ENCODE measurements at places on chromosomes 4 and X. TPM values are rescaled to one million over a fixed set of nuclear protein-coding genes. Genes with fewer than 3 reads are reported as not detected.
A peak's percentile ranks its signal among the peaks of the same experiment; 100 is the strongest.

- H3K27me3 ChIP-seq, result no peaks in the 10 kb centered on the region
- DNase-seq, result peak; percentile 29
- H3K4me3 ChIP-seq, result peak overlapping the region; percentile 28
- peaks cover 8% of the 10 kb centered on the region for H3K4me1 ChIP-seq
- peaks cover 12% of the 10 kb centered on the region for H3K36me3 ChIP-seq
These were observed 25.6 kb upstream of the MSMO1 start for GRCh38 chr4:165301833-165302232.

- no peaks in the 10 kb centered on the region for H3K36me3 ChIP-seq
- DNase-seq, result no peak
- no peaks in the 10 kb centered on the region for H3K27me3 ChIP-seq
- no peak overlapping the region for H3K4me3 ChIP-seq
These were observed 14.8 kb upstream of the FAM47A start for GRCh38 chrX:34146906-34147305.

DNA sequence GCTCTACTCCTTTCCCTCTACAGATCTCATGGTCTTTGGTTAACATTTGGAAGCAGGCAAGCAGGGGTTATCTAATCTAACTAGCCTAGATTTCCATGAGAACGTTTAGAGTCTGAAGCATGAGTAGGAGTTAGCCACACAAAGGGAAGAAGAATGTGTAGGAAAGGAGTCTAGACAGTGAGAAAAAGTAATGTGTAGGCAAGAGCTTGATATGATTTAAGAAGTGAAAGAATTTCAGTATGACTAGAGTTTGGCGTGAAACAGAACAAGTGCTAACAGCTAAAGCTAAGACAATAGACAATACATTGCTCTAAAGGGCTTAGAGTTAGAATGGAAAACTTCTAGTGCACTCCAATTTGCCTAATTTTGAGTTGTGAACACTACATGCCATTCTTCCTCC lies 10.8 kb downstream of the CXCL8 start:
- no peak overlapping the region for H3K4me3 ChIP-seq
- H3K4me1 ChIP-seq, result no peaks in the 10 kb centered on the region
- no peaks in the 10 kb centered on the region for H3K36me3 ChIP-seq
- no peak for DNase-seq

DNA sequence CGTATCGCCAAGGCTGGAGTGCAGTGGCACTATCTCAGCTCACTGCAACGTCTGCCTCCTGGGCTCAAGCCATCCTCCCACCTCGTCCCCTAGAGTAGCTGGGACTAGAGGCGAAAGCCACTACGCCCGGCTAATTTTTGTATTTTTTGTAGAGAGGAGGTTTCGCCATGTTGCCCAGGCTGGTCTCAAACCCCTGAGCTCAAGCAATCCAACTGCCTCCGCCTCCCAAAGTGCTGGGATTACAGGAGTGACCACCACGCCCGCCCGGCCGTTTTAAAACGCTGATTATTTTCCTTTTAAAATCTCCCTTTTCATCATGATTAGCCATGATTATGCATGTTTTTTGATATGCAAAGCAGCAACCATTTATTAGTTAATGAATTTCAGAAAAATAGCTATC lies 2.2 kb downstream of the N4BP2 start:
- peaks cover 4% of the 10 kb centered on the region for H3K36me3 ChIP-seq
- H3K4me1 ChIP-seq, result peaks cover 15% of the 10 kb centered on the region
- no peak for DNase-seq
- H3K27me3 ChIP-seq, result no peaks in the 10 kb centered on the region
- no peak overlapping the region for H3K27ac ChIP-seq
- no peak overlapping the region for H3K4me3 ChIP-seq

GRCh38 chr4:125729171-125729570 lies 414.4 kb downstream of the FAT4 start:
- no peaks in the 10 kb centered on the region for H3K36me3 ChIP-seq
- DNase-seq, result no peak
- no peak overlapping the region for H3K27ac ChIP-seq

DNA sequence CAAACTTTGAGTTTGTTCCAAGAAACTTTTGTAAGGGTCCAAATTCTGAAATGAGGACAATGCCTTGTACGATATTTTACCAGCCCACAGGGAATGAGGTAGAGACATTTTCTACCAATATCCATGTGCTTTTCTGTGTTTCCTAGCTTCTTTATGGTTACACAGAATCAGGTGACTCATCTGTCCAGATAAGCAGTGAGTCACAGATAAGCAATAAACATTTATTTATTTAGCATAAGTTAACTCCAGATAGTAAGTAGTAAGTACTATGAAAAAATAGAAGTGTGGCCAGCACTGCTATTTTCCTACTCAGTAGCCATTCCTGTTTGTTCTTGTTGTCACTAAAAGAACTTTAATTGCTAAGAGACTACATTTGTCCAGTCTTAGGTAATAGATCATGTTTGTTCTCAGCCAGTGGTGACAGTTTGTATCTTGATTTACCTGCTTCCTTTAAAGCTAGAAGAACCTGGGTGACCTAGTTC lies 7.4 kb downstream of the AFF1 start:
- H3K27ac ChIP-seq, result no peak overlapping the region
- peaks cover 17% of the 10 kb centered on the region for H3K4me1 ChIP-seq

DNA sequence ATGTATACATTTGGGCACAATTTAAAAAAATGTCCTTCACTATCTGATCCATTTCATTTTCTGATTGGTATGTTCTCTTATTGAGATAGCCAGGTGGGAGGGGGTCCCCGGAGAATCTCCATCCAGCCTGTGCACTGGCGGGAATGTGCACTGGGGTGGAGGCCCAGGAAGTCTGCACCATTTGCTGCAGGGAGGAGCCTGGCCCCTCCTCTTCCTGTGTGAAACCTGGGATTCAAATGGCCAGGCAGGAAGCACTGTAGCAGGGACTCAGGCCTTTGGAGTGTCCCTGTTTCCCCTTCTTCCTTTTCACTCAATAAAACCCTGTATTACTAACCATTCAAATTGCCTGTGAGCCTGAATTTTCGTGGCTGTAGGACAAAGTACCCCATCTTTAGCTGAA lies 44.3 kb downstream of the GPRIN3 start:
- DNase-seq, result no peak
- H3K36me3 ChIP-seq, result no peaks in the 10 kb centered on the region
- no peak overlapping the region for H3K27ac ChIP-seq
- no peaks in the 10 kb centered on the region for H3K27me3 ChIP-seq
- peaks cover 18% of the 10 kb centered on the region for H3K4me1 ChIP-seq

DNA sequence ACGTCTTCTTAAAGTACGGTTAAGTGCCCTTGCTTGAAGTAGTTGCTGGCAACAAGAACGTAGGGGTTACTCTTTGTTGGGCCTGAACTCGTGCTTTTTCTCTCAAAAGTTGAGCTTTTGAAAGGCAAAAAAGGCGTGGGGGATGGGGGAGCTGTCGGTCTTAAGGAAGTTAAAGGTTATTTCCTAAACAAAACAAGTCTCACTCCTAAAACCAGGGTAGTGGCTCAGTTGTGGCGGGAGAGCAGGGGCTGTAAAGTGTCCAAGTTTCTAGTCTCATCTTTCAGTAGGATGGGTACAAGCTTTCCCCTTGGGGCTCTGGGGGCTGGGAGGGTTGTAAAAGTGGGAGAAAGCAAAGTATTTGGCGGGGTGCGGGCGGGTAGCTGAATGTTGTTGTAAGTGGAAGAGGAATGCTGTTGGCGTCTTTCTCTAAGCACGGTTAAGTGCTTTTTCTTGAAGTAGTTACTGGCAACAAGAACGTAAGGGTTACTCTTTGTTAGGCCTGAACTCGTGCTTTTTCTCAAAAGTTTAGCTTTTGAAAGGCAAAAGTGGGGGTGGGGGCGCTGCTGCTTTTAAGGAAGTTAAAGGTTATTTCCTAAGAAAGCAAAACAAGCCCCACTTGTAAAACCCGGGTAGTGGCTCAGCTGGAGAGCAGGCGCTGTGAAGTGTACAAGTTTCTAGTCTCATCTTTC lies 904 bp upstream of the WDR1 start:
- peak overlapping the region; percentile 56 for H3K4me3 ChIP-seq
- H3K36me3 ChIP-seq, result peaks cover 26% of the 10 kb centered on the region
- peaks cover 66% of the 10 kb centered on the region for H3K4me1 ChIP-seq
- DNase-seq, result no peak
- H3K27ac ChIP-seq, result peak overlapping the region; percentile 97

- no peak for DNase-seq
- no peak overlapping the region for H3K27ac ChIP-seq
- no peaks in the 10 kb centered on the region for H3K27me3 ChIP-seq
- no peaks in the 10 kb centered on the region for H3K4me1 ChIP-seq
- H3K4me3 ChIP-seq, result no peak overlapping the region
- H3K36me3 ChIP-seq, result no peaks in the 10 kb centered on the region
These were observed 139.3 kb upstream of the FRMPD4 start for GRCh38 chrX:11998944-11999343.

GRCh38 chr4:89214308-89214707 lies 93.3 kb downstream of the GPRIN3 start:
- H3K4me3 ChIP-seq, result no peak overlapping the region
- H3K4me1 ChIP-seq, result no peaks in the 10 kb centered on the region
- no peaks in the 10 kb centered on the region for H3K36me3 ChIP-seq
- no peak overlapping the region for H3K27ac ChIP-seq
- no peak for DNase-seq

- H3K27me3 ChIP-seq, result no peaks in the 10 kb centered on the region
- H3K4me1 ChIP-seq, result no peaks in the 10 kb centered on the region
- H3K27ac ChIP-seq, result no peak overlapping the region
These were observed 26.0 kb downstream of the ARL13A start for GRCh38 chrX:100995469-100995868.

DNA sequence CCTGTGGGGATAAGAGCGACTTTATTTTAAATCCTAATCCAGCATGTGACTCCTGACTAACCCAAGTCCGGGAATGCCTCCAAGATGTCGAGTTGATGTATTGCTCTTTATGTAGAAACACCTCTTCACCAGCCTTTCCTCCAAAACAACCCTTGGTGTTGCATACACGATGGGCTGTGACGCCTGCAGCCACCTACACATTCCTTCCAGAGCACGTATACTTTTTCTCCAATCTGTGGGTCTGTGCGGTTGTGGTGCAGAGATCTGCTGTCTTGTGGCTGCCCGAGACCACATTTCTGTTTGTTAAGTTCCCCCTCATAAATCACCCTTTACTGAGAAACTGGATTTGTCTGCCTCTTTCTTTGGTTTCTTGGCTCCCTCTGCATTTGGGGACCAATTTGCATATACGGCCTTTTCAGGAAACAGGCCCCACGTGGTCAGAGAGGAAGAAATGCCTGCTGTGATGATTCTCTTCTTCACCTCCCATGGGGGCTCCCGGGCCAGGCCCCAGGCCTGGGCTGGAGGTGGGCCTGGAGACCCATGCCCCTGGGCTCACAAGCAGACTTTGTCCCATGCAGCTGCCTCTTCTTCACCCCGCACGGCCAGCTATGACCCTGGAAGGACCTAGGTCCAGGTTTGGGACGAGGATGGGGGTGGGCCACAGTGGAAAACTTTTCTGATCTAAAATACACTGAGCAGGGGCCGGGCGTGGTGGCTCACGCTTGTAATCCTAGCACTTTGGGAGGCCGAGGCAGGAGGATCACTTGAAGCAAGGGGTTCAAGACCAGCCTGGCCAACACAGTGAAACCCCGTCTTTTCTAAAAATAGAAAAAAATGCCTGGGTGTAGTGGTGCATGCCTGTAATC lies 21.4 kb upstream of the AFAP1 start:
- H3K27me3 ChIP-seq, result no peaks in the 10 kb centered on the region
- H3K36me3 ChIP-seq, result no peaks in the 10 kb centered on the region
- peak; percentile 28 for DNase-seq
- no peak overlapping the region for H3K4me3 ChIP-seq
- peaks cover 22% of the 10 kb centered on the region for H3K4me1 ChIP-seq

DNA sequence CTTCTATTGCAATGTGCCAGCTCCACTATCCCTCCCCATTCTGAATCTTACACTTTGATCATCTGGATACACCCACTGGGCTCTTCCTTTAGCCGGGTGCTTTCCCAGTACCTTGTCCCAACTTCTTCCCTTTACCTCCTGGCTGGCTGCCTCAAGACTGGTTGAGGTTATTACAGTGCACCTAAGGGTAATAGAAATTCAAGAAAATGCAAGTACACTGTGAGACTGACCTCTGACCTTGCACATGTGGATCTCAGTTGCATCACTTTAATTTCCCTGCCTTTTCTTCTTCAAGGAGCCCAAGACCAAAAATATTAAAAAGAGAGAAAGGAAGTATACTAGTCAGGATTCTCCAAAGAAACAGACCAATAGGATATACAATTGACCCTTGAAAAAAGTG lies 53.9 kb upstream of the NOCT start:
- no peaks in the 10 kb centered on the region for H3K36me3 ChIP-seq
- H3K4me1 ChIP-seq, result no peaks in the 10 kb centered on the region
- no peaks in the 10 kb centered on the region for H3K27me3 ChIP-seq
- H3K4me3 ChIP-seq, result no peak overlapping the region
- H3K27ac ChIP-seq, result no peak overlapping the region

DNA sequence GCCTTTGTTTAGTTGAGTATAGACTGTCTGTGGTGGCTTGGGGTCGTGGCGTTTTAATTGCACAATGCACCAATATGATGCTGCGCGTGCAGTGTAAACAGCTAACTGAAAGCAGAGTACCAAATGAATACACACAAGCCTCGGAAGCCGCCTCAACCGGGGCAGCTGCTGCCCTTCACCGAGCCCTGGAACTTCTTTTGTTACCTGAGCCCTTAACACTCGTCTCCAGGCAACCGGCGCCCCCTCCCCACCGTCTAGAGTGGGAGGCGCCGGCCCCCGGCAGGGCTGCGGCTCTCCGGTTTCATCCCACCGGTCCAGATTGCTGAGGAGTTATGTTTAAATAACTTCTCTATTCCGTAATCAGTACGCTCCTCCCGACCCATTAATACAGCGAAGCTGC lies 173.2 kb upstream of the TBL1X start:
- no peak overlapping the region for H3K27ac ChIP-seq
- H3K4me1 ChIP-seq, result no peaks in the 10 kb centered on the region
- DNase-seq, result no peak
- no peaks in the 10 kb centered on the region for H3K27me3 ChIP-seq

DNA sequence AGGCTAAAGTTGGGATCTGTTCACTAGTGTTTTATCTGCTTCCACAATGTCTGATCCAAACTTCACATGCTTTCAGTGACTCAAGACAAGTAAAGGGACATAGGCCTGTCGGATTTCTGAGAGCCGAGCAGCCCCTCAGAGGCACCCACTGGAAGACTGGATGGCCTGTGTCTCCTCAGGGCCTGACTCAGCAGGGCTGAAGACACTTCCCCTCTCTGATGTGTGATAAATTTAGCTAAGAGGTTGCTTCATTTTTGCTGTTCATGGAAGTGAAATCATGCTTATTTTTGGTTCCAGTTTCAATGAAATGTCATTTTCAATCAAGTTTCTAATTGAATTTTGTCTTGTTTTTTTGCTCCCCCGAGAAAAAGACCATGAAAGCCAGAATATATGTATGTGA lies 93.7 kb downstream of the MXRA5 start:
- no peaks in the 10 kb centered on the region for H3K4me1 ChIP-seq
- H3K4me3 ChIP-seq, result no peak overlapping the region
- no peak for DNase-seq
- no peak overlapping the region for H3K27ac ChIP-seq
- H3K36me3 ChIP-seq, result no peaks in the 10 kb centered on the region

GRCh38 chrX:45196701-45197100 lies 4.0 kb downstream of the DIPK2B start:
- H3K4me1 ChIP-seq, result peaks cover 6% of the 10 kb centered on the region
- H3K27me3 ChIP-seq, result no peaks in the 10 kb centered on the region
- H3K27ac ChIP-seq, result no peak overlapping the region
- H3K36me3 ChIP-seq, result no peaks in the 10 kb centered on the region
- DNase-seq, result no peak

Gene UBQLN2
- 51.0 TPM for total RNA-seq

Gene CENPI
- total RNA-seq, result 17.0 TPM

Gene HSFX4
- not detected for total RNA-seq

Gene EREG
- total RNA-seq, result 37.7 TPM

Gene AKAP4
- total RNA-seq, result not detected

Gene UGT2B10
- total RNA-seq, result not detected

Gene TASL
- 3.9 TPM for total RNA-seq

Gene GLOD5
- total RNA-seq, result not detected

Gene F8
- 0.89 TPM for total RNA-seq

Gene KIT
- total RNA-seq, result 0.64 TPM

Gene PABPC1L2A
- total RNA-seq, result not detected

Gene MAGEA2
- not detected for total RNA-seq

Gene CABS1
- not detected for total RNA-seq

Gene DCUN1D4
- 58.9 TPM for total RNA-seq

All from naive thymus-derived CD4-positive, alpha-beta T cell (primary cell).